Endodermal cell (in vitro differentiated cells): ENCODE measurements at places on chromosomes 5 and 9. TPM values are rescaled to one million over a fixed set of nuclear protein-coding genes. Genes with fewer than 3 reads are reported as not detected.

ASPN gene
- not detected in 2 replicates for total RNA-seq

PCDHA1 gene
- total RNA-seq, result 2.5 and 2.9 TPM in 2 replicates

FBLL1 gene
- total RNA-seq, result 1.1 and 1.6 TPM in 2 replicates

PCDHB10 gene
- total RNA-seq, result 3.5 to 4.5 TPM (median 3.9 TPM) in 3 replicates

- peak; percentile 65 for DNase-seq
Measured at GRCh38 chr5:159094745-159095144, 5.0 kb downstream of the EBF1 start.
